ENCODE measurements at places on chromosomes 6 and 20.

GRCh38 chr20:25860531-25861150, 164.0 kb upstream of the ZNF337 start:
- no peak for DNase-seq
- no peaks in the 10 kb centered on the region for H3K4me1 ChIP-seq
- no peaks in the 10 kb centered on the region for H3K36me3 ChIP-seq
- peaks cover 6% of the 10 kb centered on the region for H3K27me3 ChIP-seq
- no peak overlapping the region for H3K4me3 ChIP-seq

GRCh38 chr6:17361013-17361412, 32.4 kb upstream of the CAP2 start:
- H3K27ac ChIP-seq, result no peak overlapping the region
- H3K4me3 ChIP-seq, result no peak overlapping the region
- no peak for DNase-seq

DNA sequence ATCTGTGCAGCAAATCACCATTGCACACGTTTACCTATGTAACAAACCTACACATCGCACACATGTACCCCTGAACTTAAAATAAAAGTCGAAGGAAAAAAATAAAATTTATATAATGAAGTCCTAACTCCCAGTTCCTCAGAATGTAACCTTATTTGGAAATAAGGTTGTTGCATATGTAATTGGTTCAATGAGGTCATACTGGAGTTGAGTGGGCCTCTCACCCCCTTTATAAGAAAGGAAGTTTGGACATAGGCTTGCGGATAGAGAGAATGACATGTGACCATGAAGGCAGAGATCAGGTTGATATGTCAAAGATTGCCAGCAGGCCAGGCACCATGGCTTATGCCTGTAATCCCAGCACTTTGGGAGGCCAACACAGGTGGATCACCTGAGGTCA, 16.1 kb upstream of the ZBTB22 start:
- DNase-seq, result no peak
- H3K4me3 ChIP-seq, result no peak overlapping the region
- no peaks in the 10 kb centered on the region for H3K27me3 ChIP-seq
- H3K4me1 ChIP-seq, result no peaks in the 10 kb centered on the region
- no peaks in the 10 kb centered on the region for H3K36me3 ChIP-seq
- no peak overlapping the region for H3K27ac ChIP-seq

DNA sequence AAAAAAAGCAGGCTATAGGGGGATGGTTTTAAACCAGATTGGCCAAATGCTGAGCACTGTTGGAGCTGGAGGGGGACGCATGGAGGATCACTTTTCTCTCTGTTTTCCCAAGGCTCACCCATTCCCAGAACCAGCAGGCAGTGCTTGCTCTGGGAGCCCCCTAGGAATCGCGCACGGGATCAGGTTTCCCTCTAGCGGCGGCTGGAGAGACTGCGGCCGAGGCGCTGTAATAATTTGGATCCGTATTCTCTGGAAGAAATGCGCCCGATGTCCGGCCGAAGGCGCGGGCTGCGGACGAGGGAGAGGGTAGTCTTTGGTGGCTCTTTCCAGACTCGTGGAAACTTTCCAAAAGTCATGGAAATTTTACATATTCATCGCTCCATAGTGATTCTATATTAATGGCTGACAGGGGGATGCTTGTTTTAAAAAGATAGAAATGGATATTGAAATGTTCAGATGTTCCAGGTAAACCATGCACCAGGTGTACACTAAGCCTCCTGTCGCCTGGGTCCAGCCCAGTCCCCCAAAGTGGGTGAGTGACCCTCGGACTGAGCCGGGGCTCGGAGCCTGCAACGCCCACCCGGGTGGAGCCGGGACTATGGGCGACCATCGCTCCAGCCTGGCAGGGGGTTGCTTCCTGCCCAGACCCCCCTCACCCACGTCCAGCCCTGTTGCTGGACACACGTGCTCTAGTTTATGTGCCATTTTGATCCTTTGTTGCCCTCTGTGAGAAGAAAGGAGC, 78.7 kb upstream of the PHACTR3 start:
- H3K27me3 ChIP-seq, result peaks cover 27% of the 10 kb centered on the region
- peak; percentile 85 for DNase-seq
- no peaks in the 10 kb centered on the region for H3K4me1 ChIP-seq
- no peak overlapping the region for H3K27ac ChIP-seq
- H3K36me3 ChIP-seq, result no peaks in the 10 kb centered on the region

DNA sequence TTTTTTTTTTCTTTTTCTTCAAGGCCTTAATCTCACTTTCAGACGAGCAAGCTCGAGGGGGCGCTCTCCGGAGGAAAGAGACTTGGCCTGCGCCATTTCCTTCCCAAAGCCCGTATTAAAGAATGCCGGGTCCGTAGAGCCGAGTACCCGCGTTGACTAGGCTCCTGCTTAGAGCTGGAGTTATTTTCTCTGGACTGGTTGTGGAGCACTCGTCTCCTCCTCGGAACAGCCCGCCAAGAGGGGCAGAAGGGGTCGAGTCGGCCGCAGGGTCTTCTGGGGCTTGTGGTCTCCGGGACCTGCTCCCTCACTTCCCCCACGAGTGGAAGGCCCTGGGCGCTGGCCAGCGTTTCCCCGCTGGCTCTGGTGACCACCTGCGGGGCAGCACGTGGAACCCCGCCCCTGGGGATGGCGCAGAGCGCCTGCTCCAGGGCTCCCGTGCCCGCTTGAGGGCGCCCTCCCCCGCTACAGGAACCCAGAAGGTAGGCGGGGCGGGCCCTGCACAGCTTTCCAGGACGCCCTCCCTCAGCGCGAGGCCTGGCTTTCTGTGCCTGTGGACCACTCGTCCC, 2.7 kb upstream of the MEI4 start:
- no peak for DNase-seq
- H3K27me3 ChIP-seq, result no peaks in the 10 kb centered on the region
- H3K27ac ChIP-seq, result no peak overlapping the region
- H3K4me1 ChIP-seq, result no peaks in the 10 kb centered on the region
- H3K36me3 ChIP-seq, result no peaks in the 10 kb centered on the region

- no peak for DNase-seq
- H3K27me3 ChIP-seq, result peaks cover 15% of the 10 kb centered on the region
- no peaks in the 10 kb centered on the region for H3K4me1 ChIP-seq
- no peaks in the 10 kb centered on the region for H3K36me3 ChIP-seq
- H3K4me3 ChIP-seq, result no peak overlapping the region
- H3K27ac ChIP-seq, result no peak overlapping the region
These were observed 107.7 kb upstream of the GGTLC1 start for GRCh38 chr20:24096264-24096663.

DNA sequence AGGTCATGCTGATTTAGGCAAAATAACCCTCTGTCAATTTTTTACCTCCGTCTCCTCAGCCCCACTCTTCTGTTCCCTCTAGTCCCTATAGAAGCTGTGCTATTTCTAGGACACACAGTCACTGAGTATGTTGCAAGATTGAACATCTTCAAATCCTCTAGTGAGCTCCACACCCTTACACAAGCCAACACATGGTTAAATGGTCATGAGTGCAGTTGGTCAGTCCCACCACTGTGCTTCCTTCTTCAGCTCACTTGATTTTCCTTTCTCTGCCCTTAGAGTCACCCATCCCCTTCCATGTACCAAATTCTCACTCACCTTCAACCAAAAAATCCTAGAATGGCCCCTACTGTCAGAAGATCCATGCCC, 48.2 kb upstream of the F13A1 start:
- no peak overlapping the region for H3K4me3 ChIP-seq
- H3K27me3 ChIP-seq, result no peaks in the 10 kb centered on the region
- H3K4me1 ChIP-seq, result no peaks in the 10 kb centered on the region
- H3K27ac ChIP-seq, result no peak overlapping the region
- H3K36me3 ChIP-seq, result no peaks in the 10 kb centered on the region
- DNase-seq, result no peak

Data from SJCRH30 (cell line).